ENCODE measurements at places on chromosomes 6 and 20.

DNA sequence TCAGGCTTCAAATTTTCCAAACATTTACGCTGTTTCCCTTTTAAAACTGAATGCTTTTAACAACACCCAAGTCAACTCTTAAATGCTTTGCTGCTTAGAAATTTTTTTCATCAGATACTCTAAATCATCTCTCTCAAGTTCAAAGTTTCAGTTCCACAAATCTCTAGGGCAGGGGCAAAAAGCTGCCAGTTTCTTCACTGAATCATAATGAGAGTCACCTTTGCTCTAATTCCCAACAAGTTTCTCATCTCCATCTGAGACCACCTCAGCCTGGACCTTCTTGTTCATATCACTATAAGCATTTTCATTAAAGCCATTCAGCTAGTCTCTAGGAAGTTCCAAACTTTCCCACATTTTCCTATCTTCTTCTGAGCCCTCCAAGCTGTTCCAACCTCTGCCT lies 69.1 kb downstream of the RNF217 start:
- DNase-seq: no peak

- DNase-seq: no peak
Measured at GRCh38 chr6:31573239-31574105, 1.4 kb downstream of the LTA start.

GRCh38 chr6:35716798-35717197 lies 20.0 kb upstream of the ARMC12 start:
- no peak for DNase-seq

DNA sequence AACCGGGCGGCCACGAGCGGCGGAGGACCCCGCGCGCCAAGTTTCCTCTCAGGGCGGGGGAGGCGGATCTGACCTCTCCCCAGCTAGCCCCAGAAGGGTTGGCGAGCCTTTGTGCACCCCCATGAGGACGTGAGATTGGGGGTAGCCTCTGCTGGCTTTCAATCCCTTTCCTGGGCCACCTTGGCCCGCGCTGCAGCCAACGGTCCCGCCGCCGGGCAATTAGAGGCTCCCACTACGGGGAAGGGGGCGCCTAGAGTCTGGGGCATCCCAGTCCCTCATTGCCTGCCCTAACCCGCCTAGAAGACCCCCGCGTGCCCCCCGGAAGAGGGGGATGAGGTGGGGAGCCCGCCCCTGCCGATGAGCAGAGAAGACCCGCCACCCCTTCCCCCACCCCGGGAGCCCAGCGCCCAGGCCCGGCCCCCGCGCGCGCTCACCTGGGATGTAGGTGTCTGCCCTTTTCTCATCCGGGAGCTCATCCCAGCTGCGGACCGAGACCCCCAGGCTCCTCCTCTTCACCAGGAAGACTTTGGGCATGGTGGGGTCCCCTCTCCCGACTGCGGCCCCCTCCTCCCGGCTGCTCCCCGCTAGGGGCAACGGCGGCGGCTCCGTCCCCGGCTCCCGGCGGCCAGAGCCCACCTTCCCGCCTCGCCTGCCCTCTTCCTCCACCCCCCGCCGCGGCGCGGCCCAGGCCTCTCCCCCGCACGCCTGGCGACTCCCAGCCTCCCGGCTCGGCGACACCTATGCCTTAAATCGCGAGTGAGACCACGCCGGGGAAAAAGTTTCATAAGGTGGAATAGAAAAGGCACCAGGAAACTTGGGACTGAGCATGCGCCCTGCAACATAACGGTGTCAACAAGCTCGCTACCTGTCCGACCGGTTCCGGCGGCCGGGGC lies at the start of gene OVOL2:
TSS of gene OVOL2 (minus strand) at position 816 of the 893 bp plus-strand sequence. CDS start at position 534, 282 bp downstream.
- DNase-seq: peak; percentile 55
